Spinal cord (tissue), 10 donors: ENCODE measurements at places on chromosomes 5 and 9.

GRCh38 chr5:79209505-79209904 is 26.4 kb upstream of the JMY start:
- DNase-seq: no peak

DNA sequence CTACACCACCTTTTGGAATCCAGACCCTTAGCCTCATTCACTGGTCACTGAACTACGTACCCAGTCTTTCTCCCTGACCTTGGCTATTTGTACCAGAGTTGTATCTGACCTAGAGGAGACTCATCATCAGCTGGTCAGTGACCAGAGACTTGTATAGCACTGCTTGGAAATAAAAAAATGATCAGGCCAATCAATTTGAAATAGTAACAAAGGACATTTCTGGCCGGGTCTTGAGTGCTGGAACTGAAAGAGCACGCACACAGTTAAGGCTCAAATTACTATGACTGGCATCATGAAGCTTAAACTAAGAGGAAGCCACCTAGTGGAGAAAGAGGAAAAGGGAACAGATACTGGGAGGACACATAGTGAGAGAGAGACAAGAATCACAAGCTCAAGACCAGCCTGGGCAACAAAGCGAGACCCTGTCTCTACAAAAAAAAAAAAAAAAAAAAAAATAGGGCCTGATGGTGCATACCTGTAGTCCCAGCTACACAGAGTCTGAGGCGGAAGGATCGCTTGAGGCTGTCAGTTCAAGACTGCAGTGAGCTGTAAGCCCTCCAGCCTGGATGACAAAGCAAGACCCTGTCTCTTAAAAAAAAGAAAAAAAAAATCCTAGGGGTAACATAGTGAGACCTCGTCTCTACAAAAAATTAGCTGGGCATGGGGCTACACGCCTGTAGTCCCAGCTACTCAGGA is 12.8 kb upstream of the SRP19 start:
- peak; percentile 33 for DNase-seq

GRCh38 chr9:71741926-71742648 is 26.2 kb downstream of the CEMIP2 start:
- DNase-seq: no peak

GRCh38 chr9:38422555-38423260 is 1.5 kb downstream of the IGFBPL1 start:
- DNase-seq: no peak
